ENCODE measurements at places on chromosomes 1 and 21.

DNA sequence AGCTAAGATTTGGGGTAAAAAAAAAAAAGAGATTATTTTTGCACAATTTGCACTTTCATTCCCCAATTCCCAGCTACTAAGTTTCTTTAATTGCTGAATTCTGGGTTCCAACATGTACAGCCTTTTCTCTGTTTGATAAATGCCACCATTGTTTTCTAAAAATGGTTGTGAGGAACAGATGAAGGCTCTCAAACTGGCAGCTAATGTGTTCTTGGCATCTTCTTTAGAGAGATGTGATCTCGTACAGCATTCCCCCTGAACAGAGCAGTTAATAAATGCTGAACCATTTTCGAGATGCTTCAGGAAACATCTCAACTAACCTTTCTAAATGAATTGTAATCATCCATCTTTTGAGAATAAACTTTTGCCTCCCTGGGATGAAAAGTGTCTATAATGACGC lies 107.9 kb upstream of the DYNLT5 start:
- no peak for DNase-seq

DNA sequence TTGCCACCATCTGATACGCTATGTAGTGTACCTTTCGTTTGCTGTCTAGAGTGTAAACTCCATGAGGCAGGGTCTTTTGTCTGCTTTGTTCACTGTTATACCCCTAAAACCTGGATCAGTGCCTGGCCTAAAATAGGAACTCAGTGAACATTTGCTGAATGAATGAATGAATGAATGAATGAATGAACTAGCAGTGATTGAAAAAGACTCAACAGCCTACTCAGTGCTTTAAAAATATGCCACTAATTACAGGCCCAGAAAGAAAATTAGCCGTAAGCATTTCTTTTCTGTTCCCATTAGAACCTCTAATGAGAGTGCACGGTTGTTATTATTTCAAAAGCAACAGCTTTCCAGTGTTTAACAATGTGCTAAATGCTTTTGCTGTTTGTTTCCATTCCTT lies 69.3 kb upstream of the SYT6 start:
- DNase-seq, result no peak

GRCh38 chr1:162023547-162024501 lies at the start of gene OLFML2B:
Gene OLFML2B (minus strand): TSS chr1:162023869. CDS start chr1:162023430, 439 bp downstream.
- peak; percentile 46 for DNase-seq

DNA sequence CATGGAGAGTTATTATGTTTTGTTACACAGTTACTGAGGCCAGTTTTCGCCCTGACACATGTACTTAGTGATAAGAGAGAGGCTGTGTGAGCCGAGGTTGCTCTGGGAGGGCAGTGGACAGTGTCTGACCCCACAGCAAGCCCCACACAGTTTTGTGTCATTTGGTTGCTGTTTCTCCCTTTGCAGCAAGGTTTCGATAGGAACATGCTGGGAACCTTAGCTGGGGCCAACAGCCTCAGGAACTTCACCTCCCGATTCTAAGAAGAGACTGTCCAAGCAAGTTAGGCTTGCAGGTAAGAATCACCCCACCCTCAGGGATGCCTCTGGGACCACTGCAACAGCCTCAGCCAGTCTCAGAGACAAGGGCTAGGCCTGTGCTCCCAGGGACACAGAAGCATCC lies 45.3 kb downstream of the PKP1 start:
- no peak for DNase-seq

GRCh38 chr1:111507411-111508201 lies 4.2 kb upstream of the ADORA3 start:
- DNase-seq, result peak; percentile 30

DNA sequence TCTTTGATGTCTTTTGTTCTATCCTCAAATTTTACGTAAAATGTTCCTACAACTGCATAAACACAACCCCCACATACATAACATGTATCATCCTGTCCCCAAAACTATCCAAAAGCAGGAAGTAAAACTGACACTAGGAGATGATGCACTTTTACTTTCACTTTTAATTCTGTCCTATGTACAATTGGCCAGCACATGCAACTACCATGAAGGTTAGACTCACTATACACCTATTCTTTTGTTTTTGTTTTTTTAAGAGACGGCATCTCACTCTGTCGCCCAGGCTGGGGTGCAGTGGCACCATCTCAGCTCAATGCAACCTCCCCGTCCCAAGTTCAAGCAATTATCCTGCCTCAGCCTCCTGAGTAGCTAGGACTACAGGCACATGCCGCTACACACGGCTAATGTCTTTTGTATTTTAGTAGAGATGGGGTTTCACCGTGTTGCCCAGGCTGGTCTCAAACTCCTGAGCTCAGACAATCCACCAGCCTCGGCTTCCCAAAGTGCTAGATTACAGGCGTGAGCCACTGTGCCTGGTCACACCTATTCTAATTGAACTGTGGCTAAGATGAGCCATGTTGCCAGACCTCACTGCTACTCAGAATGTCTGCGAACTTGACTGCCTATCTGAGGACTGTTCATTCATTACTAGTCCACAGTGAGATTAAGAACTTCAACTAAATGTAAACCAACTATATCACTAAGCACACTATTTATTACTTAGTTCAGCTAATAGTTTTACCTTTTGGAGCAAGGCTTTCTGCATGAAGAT lies 48.0 kb downstream of the TOR3A start:
- no peak for DNase-seq

GRCh38 chr1:159436469-159436868 lies 3.1 kb upstream of the OR10J1 start:
- DNase-seq, result no peak
